ENCODE measurements at places on chromosomes 7 and 10.

DNA sequence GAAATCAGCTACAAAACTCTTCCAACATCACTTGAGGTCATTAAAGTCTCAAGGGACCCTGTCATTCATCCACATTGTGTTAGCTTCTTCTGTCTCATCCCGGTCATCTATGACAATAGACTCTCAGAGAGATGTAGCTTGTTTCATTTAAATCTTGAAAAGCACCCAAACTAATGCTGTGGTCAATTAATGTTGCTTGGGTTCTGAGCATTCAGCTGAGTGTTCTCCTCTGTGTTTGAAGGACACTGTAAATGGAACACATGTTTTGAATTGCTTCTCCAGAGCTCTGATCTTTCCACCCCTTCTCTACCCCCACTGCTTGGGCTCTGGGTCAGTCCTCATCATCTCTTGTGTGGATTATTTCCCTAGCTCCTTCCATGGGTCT, 19.6 kb upstream of the ADD3 start:
- no peak for DNase-seq

DNA sequence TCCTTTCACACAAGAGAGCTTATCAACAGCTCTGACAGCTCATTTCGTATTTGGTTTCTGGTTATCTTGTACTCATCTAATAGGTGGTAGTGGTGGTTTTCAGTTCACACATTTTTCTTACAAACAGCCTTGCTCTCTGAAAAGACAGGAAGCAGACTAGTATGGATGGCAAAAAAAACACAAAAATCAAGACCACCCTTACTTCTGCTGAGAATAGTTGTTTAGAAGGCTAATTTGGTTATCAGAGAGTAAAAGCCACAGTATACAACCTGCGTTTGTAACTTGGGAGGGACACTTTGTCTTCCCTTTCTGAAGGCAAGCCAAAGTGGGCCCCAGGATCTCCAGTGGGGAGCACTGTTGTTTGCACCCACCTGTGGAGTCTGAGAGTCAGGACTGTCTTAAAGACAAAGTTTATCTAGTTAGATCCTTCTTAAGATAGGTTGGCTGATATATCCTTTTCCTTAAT, 68.0 kb downstream of the PIP4K2A start:
- no peak for DNase-seq

DNA sequence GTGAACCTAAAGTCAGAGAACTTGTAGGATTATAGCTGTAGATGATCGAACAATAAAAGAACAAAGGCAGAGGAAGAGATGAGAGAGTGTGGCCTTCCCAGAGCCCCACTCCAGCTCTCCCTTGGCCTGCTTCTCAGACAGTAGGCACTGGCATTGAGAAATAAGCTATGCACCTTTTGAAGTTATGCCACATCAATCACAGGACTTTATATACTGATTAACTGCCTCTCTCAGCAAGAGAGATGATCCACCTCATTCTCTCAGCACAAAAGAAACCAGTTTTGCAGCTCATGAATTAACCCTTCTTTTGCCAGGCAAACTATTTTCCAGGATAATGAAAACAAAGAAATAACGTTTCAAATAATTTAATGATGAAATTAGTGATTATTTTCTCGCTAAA, 22.0 kb upstream of the CTTNBP2 start:
- DNase-seq = no peak

DNA sequence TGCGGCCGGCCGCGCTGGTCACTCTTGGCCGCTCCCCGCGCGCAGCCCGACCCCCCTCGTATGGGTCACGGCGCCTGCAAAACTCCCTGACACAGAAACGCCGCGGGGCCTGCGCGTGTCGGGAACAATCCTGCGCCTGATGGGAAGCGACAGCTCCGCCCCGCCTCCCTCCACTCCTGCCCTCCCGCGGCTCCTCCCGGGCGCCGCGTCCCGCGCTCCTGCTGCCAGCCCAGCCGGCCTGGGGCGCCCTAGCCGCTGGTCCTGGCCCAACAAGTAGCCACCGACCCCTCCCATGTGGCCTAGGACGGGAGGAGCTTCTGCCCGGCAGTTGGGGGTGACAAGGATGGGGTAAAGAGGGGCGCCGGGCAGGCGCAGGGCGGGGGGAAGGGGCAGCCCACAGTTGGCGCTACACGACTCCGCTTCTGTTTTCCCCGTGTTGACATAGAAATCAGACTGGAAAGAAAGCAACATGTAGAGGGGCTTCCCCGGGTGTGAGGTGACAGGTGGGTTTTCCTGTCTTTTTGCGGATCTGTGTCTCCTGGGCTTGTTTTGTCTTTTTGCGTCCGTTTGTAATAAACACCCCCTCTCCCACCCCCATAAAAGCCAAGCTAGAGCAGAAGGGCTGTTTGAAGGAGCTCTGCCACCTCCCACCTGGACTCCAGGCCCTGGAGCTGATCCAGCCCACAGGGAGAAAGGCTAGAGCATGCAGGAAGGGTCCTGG, 35.1 kb upstream of the PAX2 start:
- no peak for DNase-seq

DNA sequence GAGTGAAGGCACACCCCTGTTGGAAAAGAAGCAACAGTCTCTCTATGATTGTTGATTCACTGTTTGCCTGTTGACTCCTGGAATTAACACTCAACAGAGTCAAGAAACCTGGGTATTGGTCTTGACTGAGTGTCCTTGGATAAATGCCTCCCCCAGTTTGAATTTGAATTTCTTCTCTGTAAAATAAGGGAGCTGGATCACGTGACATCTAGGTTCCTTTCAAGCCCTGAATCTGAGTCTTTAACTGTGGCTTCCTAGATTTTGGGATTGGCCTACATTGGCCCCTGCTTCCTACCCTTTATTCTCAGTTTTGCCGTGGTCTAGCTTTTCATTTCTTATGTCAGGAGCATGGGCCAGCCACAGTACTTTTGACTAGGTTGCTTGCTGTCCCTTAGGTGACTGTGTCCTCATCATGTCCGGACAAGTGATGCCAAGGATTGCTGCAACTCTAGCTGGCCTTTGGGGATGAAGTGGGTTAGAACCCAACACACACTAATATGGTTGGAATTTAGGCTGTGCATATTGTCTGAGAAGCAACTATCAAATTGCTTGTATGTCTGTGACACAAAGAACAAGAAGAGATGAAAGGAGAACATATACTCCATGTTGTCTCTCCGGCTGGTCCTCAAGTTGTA, 35.4 kb downstream of the CALD1 start:
- DNase-seq = no peak

GRCh38 chr10:75432176-75432575, 752 bp downstream of the LRMDA start:
- no peak for DNase-seq

GRCh38 chr10:58382489-58382995, 2.7 kb upstream of the TFAM start:
- DNase-seq = no peak

DNA sequence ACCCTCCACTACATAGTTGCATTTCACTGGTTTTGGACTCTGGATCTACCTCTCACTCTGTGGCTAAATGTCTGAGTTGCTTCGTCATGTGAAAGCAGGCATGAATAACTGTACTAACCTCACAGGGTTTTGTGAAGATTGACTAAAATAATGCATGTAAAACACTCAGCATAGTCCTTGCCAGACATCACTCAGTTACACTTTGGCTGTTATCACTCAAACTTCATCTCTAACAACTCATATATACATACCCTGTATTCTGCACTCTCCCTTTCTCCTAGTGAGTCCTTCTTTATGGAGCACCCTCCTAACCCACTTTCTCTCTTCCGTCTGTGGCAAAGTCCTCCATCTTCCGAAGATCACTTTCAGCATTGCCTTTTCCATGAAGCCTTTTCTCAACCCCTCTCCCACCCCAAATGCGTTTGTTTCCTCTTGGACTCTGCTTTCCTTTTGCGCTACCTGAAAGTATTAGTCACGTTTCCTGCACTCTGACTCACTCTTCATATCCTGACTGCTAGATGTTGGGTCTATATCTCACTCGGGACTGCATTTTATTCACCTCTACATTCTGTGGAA, 72.6 kb downstream of the OSBPL3 start:
- no peak for DNase-seq

- no peak for DNase-seq
Measured at GRCh38 chr7:34016876-34017275, 111.5 kb downstream of the BMPER start.

DNA sequence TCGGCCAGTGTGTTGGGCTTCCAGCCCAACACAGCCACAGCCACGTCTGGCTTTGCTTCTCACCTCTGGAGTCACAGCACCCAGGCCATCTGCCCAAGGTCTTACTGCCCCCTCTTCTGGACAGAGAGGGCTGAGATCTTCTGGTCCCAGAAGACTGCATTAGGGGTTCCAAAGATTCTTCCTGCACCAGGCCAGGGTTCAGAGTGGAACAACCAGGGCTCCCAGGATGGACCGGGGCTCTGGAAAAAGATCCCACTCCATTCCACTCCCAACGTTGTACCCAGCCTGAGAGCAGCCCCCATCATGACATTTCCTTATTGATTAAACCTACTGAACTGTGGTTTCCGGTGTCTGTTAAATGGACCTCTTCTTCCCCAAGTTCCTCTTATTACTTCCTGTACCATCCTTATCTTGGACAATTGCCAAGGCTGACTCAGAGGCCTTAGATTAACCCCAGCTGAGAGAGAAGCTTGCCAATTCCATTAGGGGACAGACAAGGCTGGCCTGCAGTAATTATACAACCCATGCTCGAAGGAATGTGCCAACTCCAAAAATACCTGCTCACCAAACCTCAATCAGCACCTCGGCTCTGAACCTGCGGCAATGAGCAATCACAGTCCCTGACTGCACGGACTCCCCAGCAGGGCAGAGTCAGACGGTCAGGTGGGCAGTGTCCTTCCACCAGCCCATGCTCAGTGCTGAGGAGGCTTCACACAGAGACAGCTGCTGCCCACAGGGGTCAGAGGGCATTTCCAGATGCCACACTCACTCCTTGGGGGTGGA, 47.9 kb upstream of the NPFFR1 start:
- peak; percentile 76 for DNase-seq

- DNase-seq = no peak
Measured at GRCh38 chr7:139669106-139670061, 108.4 kb downstream of the HIPK2 start.

GRCh38 chr10:94003488-94003887, 9.8 kb downstream of the PLCE1 start:
- DNase-seq = no peak

GRCh38 chr10:52597189-52597863, 175.3 kb downstream of the MBL2 start:
- DNase-seq = no peak

GRCh38 chr7:41742401-41743020, 39.6 kb upstream of the INHBA start:
- no peak for DNase-seq

- DNase-seq = no peak
Measured at GRCh38 chr7:35430547-35431153, 176.8 kb upstream of the TBX20 start.

GRCh38 chr7:18855796-18856195, 261.6 kb downstream of the TWIST1 start:
- no peak for DNase-seq

GRCh38 chr7:48380921-48381320, 209.7 kb downstream of the ABCA13 start:
- no peak for DNase-seq

- DNase-seq = no peak
Measured at GRCh38 chr10:16363741-16364140, 73.1 kb upstream of the PTER start.

DNA sequence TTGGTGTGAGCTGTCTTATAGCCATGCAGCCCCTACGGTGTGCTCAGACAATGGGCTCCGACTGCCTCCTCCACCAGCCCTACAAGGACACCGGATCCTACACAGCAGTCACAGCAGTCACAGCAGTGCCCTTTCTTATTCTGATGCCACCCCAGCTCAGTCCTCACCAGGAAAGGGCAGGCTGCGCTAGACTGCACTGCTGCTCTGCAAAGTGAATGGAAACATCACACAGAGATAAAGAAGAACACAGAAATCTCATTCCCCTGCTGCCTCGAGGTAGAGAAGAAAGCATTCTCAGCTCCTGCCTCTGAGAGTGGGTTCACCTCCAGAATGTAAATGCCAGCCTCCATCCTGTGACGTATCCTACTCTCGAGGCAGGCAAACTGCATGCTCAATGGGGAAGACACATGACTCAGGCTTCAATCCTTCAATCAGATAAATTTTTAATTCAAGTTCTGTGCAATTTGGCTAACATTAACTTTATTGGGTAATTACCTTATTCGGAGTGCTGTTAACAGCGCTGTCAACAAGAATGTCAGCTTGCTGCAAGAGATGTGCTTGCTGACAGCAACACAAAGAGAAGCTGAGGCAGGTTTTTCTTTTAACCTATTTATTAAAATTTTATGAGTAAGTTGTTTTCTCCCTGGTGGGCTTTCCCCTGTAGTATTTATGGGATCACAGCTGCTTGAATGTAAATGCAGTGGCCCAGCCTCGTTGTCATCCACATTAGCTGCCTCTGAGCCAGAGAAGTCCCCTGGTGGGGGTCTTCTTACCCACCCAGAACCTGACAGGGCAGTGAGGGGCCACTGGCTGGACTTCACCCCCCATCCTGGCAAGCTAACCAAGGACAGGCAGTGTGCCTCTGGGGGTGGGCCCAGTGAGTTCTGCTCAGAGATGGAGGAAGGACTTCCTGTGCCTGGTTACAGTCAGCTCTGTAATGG, 241.3 kb upstream of the KMT2E start:
- DNase-seq = no peak

GRCh38 chr7:156065400-156065799, 253.1 kb upstream of the SHH start:
- DNase-seq = no peak

DNA sequence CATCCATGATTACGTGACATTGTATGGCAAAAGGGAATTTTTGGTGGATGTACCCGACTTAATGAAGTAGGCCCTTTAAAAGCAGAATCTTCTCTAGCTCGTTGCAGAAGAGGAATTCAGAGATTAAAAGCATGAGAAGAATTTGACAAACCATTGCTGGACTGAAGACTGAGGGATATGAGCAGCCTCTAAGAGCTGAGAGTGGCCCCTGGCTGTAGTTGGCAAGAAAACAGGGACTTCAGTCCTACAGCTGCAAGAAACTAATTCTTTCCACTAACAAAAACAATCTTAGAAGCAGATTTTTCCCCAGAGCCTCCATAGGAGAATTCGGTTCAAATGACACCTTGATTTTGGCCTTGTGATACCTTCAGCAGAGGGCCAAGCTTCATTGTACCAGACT, 34.1 kb downstream of the MACC1 start:
- DNase-seq = no peak

DNA sequence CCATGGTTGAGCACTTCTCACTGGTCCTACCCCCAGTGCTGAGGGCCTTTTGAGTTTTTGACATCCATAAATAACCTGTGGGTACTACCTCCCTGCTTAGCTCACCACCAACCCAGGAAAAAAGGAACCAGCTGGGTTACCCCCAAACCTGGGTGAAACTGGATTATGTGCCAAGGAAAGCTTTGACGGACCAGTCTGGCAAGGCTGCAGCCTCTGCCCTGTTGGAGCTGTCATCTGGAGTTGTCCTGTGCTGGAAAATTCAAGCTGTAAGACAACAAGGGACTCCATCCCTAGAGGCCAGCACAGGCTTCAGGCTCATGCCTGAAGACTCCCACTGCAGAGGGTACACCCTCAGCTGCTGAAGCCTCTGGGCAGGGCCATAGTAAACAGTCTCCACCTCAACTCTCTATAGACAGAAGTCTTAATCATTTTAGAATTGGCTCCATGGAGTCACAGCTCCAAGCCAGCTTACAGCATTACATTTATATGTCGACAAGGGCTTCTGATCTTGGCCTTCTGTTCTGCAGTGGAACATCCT, 115.5 kb upstream of the AFAP1L2 start:
- DNase-seq = no peak

All from GM19239 (cell line).